Endothelial cell (in vitro differentiated cells): ENCODE measurements at places on chromosomes 4 and X.
A peak's percentile ranks its signal among the peaks of the same experiment; 100 is the strongest.

DNA sequence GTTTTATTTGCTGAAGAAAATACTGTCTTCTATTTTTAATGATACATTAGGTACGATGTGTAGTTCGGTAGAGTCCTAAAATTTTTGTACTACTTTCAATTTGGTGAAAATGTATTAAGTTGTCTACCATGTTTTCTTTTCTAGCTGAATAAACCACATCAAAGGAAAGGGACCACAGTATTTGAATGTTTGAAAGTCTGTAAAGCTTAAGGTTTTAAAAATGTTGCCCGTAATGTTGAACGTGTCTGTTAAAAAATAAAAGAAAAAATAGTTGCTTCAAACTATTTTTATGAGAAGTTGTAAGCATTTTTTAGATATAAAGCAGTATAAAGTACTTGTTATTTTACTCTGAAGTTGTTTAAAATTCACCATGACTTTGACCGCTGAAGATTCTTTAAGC, 3.2 kb downstream of the CDKN2AIP start:
- H3K4me3 ChIP-seq = no peak overlapping the region
- DNase-seq = no peak
- peaks cover 7% of the 10 kb centered on the region for H3K27me3 ChIP-seq
- H3K36me3 ChIP-seq = peaks cover 26% of the 10 kb centered on the region
- no peak overlapping the region for H3K27ac ChIP-seq
- peaks cover 38% of the 10 kb centered on the region for H3K4me1 ChIP-seq

- peaks cover 1% of the 10 kb centered on the region for H3K27me3 ChIP-seq
- peaks cover 2% of the 10 kb centered on the region for H3K4me1 ChIP-seq
- no peak overlapping the region for H3K27ac ChIP-seq
- H3K36me3 ChIP-seq = no peaks in the 10 kb centered on the region
- no peak overlapping the region for H3K4me3 ChIP-seq
- no peak for DNase-seq
These were observed 49.0 kb downstream of the RWDD4 start for GRCh38 chr4:183610033-183610432.

DNA sequence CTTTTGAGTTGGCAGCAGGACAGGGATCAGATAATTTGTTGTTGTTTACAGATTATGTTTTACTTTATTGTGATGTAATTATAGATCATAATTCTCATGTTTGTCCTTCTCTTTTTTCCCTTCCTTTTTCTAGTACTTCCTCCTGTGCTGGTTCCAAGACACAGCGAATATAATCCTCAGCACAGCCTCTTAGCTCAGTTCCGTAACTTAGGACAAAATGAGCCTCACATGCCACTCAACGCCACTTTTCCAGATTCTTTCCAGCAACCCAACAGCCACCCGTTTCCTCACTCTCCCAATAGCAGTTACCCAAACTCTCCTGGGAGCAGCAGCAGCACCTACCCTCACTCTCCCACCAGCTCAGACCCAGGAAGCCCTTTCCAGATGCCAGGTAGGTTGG, 58.0 kb downstream of the SMAD1 start:
- H3K27me3 ChIP-seq = no peaks in the 10 kb centered on the region
- peaks cover 4% of the 10 kb centered on the region for H3K36me3 ChIP-seq
- H3K4me3 ChIP-seq = no peak overlapping the region
- peak overlapping the region; percentile 65 for H3K27ac ChIP-seq
- H3K4me1 ChIP-seq = peaks cover 45% of the 10 kb centered on the region

GRCh38 chr4:24265989-24266388, 318.4 kb downstream of the DHX15 start:
- H3K36me3 ChIP-seq = no peaks in the 10 kb centered on the region
- peaks cover 3% of the 10 kb centered on the region for H3K4me1 ChIP-seq
- no peak overlapping the region for H3K4me3 ChIP-seq
- no peak overlapping the region for H3K27ac ChIP-seq

- H3K36me3 ChIP-seq = no peaks in the 10 kb centered on the region
- H3K27ac ChIP-seq = no peak overlapping the region
- no peak for DNase-seq
- peaks cover 2% of the 10 kb centered on the region for H3K27me3 ChIP-seq
- no peak overlapping the region for H3K4me3 ChIP-seq
These were observed 19.0 kb downstream of the MAGEC2 start for GRCh38 chrX:142186103-142186502.

- H3K36me3 ChIP-seq = no peaks in the 10 kb centered on the region
- no peak for DNase-seq
- no peak overlapping the region for H3K4me3 ChIP-seq
- no peak overlapping the region for H3K27ac ChIP-seq
- H3K4me1 ChIP-seq = no peaks in the 10 kb centered on the region
These were observed 24.1 kb downstream of the ADH7 start for GRCh38 chr4:99411041-99411440.

DNA sequence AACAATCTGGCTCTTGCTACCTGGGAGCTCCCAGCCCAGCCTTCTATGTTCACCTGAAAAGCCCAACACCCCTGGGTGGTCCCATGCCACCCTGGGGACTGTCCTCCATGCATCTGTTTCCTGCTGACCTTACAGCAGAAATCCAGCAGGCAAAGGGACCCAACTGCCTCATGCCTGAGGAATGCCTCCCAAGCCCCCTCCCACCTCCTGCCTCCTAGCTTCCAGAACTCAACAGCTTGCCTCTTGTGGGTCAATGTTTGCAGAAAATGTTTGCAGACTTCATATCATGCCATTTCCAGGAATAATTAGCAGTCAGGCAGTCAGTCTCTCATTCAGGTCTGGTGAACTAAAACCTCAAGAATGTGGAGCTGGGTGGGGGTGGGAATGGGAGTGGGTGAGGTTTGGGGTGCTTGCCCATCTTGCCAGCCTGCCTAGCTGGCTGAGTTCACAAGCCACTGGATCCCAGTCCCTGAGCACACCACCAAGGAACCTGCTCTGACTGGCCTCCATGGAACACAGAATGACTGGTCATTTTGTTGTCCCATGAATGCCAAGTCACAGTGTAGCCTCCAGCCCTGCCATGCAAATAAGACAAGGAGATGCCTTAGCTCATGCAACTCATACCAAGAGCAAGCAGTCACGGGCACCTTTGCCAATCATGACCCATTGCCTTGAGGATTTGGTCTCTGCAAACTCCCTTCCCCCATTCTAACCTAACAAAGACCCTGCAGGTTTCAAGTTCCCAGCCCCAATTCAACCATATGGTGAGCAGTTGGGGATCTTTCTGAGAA, 12.1 kb upstream of the PLAC1 start:
- H3K36me3 ChIP-seq = no peaks in the 10 kb centered on the region
- H3K27me3 ChIP-seq = no peaks in the 10 kb centered on the region
- peaks cover 17% of the 10 kb centered on the region for H3K4me1 ChIP-seq
- peak overlapping the region; percentile 89 for H3K27ac ChIP-seq
- H3K4me3 ChIP-seq = no peak overlapping the region

GRCh38 chr4:72706684-72707083, 137.7 kb upstream of the ADAMTS3 start:
- H3K4me3 ChIP-seq = no peak overlapping the region
- no peak overlapping the region for H3K27ac ChIP-seq
- no peak for DNase-seq
- no peaks in the 10 kb centered on the region for H3K27me3 ChIP-seq
- no peaks in the 10 kb centered on the region for H3K36me3 ChIP-seq

GRCh38 chr4:66556651-66557278, 886.5 kb upstream of the EPHA5 start:
- no peak overlapping the region for H3K27ac ChIP-seq
- H3K4me3 ChIP-seq = no peak overlapping the region
- DNase-seq = no peak
- no peaks in the 10 kb centered on the region for H3K36me3 ChIP-seq
- H3K27me3 ChIP-seq = peaks cover 2% of the 10 kb centered on the region

- H3K27ac ChIP-seq = no peak overlapping the region
- H3K4me3 ChIP-seq = no peak overlapping the region
- peaks cover 5% of the 10 kb centered on the region for H3K27me3 ChIP-seq
- H3K4me1 ChIP-seq = peaks cover 20% of the 10 kb centered on the region
- H3K36me3 ChIP-seq = no peaks in the 10 kb centered on the region
These were observed 4.1 kb downstream of the SEPTIN6 start for GRCh38 chrX:119688911-119689321.
